ENCODE measurements at places on chromosomes 16 and 17.

GRCh38 chr16:56413381-56413780, 12.0 kb downstream of the AMFR start:
- no peak for DNase-seq

DNA sequence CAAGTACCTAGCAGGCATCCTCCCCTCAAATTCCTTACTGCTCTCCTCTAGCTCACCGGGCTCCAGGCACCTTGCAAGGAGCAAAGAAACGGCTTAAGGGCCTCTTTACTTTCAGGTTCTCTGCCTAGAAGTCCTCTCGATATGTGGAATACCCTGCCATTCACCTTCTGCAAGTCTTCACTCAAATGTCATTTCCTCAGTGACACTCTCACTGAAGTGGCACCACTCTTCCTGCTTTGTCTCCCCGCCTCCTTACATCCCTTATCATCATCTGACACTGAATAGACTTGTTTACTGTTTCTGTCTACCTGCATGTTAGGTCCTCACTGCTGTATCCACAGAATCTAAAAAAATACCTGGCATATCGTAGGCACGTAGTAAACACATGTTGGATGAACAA, 947 bp downstream of the SLC7A6OS start:
- no peak for DNase-seq

GRCh38 chr16:84455031-84455430, 49.4 kb downstream of the MEAK7 start:
- DNase-seq, result no peak

DNA sequence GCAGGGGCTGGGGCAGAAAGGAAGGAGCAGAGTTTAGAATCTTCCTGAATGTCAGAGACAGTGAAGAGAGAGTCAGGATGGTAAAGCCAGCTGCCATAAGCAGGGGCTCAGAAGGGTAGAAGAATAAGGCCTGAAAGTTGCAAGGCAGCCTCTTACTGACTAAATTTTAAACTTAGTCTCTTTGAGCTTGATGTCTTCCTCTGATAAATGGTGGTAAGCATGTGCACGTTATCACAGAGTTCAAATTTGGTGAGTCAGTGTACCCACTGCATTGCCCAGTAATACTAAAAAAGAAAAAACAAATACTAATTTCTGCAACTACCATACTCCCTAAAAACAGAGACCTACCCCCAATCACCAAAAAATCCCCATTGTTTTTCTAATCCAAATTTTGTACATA, 45.2 kb downstream of the SIAH1 start:
- no peak for DNase-seq

GRCh38 chr17:39092692-39093230, 58.7 kb downstream of the PLXDC1 start:
- no peak for DNase-seq

DNA sequence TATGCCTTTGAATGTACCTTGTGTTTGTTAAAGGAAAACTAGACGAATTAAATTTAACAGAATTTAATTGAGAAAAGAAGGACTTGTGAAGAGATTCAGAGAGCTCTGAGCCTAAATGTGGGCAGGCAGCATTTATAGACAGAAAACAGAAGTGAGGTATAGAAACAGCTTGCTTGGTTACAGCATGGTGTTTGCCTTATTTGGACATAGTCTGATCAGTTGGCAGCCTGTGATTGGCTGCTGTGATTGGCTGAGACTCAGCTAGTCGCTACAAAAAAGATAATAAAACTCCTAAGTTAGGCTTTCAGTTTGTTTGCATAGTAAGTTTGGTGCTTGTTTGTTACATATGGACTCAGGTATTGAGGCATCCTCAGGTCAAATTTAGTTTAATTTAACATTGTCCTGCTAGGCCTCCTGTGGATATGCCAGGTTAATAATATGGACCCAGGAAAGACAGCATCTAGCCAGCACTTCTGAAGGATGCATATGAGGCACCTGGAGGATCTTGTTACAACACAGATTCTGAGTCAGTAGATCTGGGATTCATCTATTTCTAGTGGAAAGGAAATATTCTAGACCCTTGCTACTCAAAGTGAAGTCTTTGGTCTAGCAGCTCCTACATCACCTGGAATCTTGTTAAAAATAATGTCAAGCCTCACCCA, 43.4 kb downstream of the SLFN5 start:
- no peak for DNase-seq

DNA sequence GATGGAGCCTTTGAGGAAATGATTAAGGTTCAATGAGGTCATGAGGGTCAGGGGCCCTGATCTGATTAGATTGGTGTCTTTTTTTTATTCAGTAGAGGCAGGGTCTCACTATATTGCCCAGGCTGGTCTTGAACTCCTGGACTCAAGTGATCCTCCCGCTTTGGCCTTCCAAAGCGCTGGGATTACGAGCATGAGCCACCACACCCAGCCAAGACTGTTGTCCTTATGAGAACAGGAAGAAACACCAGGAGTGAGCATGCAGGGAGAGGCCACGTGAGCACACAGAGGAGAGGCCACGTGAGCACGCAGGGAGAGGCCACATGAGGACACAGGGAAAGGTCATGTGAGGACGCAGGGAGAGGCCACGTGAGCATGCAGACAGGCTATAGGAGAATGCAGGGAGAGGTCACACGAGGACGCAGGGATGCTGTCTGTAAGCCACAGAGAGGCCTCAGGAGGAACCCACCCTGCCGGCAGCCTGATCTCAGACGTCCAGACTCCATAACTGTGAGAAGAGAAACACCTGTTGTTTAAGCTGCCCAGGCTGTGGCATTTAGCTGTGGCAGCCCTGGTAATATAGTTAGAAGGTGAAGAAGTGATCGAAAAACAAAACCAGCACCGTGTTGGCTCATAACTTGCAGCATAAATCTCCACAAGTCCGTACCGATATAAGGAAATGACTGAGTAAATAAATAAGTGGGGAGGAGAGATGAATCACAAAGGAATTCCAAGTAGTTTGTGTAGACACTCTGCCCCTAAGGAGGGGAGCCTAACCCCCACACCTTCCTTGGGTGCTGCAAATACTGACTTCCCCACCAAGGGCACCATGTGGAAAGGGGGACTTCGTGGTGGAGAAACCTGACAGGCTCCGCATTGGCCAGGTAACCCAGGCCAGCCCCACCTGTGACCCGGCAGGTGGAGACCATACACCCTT, 14.6 kb upstream of the CSNK1D start:
- no peak for DNase-seq

GRCh38 chr17:58679263-58680037, 12.4 kb downstream of the TEX14 start:
- DNase-seq, result no peak
